ENCODE measurements at places on chromosomes 7 and 10. TPM values are rescaled to one million over a fixed set of nuclear protein-coding genes. Genes with fewer than 3 reads are reported as not detected.

The SYT15 gene
- total RNA-seq = 1.4 TPM

The ACHE gene
- 18.4 TPM for total RNA-seq

The MYO3A gene
- 1.0 TPM for total RNA-seq

The PLEKHS1 gene
- total RNA-seq = 12.2 TPM

The DRGX gene
- total RNA-seq = 0.11 TPM

The EDRF1 gene
- 18.2 TPM for total RNA-seq

The INMT gene
- 6.4 TPM for total RNA-seq

The DENND10 gene
- 39.1 TPM for total RNA-seq

The GPR141 gene
- 0.50 TPM for total RNA-seq

The ANKRD2 gene
- not detected for total RNA-seq

The SLK gene
- 53.9 TPM for total RNA-seq

The TAS2R5 gene
- 1.8 TPM for total RNA-seq

The CBLL1 gene
- 19.2 TPM for total RNA-seq

The SPDYE1 gene
- total RNA-seq = not detected

The UMAD1 gene
- 24.7 TPM for total RNA-seq

The NME8 gene
- total RNA-seq = not detected

The HOXA13 gene
- 35.2 TPM for total RNA-seq

The GJD4 gene
- total RNA-seq = not detected

The NODAL gene
- total RNA-seq = not detected

The TMEM273 gene
- total RNA-seq = 2.7 TPM

The CFAP46 gene
- total RNA-seq = 0.37 TPM

The VWDE gene
- 1.3 TPM for total RNA-seq

The SFRP4 gene
- 0.39 TPM for total RNA-seq

The GNGT1 gene
- total RNA-seq = not detected

The NYAP1 gene
- total RNA-seq = 0.27 TPM

The C7orf33 gene
- not detected for total RNA-seq

The NUDT13 gene
- 3.3 TPM for total RNA-seq

The CHCHD3 gene
- 95.6 TPM for total RNA-seq

The HABP2 gene
- not detected for total RNA-seq

The C10orf67 gene
- not detected for total RNA-seq

The FKBP6 gene
- total RNA-seq = not detected

The ABCA13 gene
- 0.76 TPM for total RNA-seq

Data from left colon (tissue), 2 donors.